Activated CD4-positive, alpha-beta T cell treated with anti-CD3 and anti-CD28 coated beads, Interleukin-2, amount 50 U/mL, for 4 hours (primary cell): ENCODE measurements at places on chromosomes 3 and 15.

DNA sequence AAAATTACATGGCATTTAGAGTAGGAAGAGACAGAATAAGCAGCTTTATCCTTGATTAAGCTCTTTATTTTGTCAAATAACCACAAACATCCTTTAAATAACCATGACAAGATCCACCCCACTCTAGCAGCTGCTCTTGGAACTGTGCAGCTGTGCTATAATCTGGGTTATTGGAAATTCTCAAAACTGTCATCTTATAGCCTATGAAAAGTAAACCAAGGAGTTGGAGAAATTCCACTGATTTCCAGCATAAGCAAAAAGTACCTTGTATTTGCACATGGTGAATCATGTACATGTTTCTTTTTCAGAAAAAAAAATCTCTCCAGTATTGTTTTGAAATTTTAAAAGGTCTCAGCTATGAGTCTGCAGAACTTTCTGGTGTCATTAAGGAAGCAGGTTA, 88.8 kb upstream of the ABI3BP start:
- no peak for DNase-seq

DNA sequence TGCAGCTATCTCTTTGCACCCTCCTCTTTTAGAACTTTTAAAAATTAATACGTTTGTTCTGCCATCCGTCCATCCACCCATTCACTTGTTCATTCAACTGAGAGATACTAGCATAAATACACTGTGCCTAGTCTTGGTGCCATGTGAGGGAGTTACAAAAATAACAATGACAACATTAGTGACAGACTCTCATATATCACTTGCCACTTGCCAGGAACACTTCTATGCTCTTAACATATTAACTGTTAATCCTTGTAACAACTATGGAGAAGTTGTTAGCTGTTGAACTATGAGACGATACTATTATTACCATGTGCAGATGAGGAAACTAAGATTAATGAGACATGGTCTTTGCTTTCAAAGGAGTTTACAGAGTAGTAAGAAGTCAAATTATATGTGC, 33.6 kb downstream of the RPL39L start:
- no peak for DNase-seq

DNA sequence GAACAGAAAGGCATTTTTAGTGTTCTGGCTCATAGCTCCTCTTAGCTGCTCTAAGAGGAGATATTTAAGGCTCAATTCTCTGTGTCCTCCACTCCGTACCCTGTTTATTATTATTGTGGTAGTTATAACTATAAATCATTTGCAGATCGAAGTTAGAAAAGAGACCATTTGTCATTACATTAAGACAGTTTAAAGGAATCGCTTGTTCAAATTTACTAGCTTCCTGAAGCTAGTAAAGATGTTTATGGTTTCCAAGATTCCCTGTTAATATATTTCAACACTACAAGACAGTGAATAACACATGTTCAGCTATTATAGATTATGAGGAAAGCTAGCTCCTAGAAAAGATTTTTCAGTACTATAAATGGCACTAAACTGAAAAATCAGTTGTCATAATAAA, 12.6 kb downstream of the ATXN7 start:
- no peak for DNase-seq

DNA sequence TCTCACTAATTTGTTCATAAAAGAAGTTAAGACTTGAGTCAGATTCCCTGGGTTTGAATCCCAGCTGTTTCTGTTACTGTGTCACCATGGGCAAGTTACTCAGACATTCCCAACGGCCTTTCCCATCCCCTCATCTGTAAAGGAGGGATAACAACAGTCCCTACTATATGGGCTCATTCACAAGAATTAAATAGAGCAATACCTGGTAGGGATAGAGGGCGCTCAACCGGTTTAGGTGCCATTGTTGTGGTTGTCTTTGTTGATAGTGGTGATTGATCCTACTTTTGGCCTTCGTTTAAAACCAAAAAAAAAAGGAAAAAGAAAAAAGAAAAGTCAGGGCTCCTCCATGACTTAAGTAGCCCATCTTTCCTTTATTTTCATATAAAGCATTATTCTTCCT, 563.1 kb downstream of the GRM7 start:
- no peak for DNase-seq

DNA sequence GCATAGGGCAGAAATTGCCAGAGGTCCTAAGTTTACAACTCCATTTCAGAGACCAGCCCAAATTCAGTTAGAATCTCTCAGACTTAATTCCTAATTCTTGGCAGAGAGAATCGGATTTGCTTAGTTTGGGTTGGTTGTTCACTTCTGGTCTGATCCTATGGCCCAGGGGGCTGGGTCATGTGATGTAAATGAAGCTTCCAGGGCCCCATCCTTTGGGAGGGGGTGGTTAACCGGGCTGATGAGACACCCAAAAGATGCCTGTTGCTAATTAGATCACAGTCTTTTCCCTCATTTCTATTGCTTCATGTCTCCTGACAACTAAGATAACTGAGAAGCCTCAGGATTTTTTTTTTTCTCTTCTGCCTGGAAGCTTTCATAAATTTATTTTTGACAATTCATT, 11.1 kb upstream of the ZNF620 start:
- DNase-seq, result no peak

DNA sequence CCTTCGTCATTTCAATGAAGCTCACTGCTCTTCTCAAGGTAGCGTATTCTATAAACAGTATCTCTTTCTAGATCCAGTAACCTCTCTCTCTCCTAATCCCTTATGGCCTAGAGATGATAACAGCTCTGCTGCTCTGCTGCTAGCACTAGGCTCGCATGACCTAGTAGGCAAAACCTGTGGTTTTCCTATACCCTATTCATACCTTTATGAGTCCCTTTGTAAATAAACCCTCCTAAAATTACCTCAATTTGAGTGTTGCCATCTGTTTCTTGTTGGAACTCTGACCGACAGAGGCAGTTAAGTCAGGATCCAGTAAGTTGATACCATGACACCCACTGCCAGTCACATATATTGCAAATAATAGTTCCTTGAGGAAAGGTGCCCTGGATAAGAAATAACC, 7.3 kb downstream of the CCDC14 start:
- DNase-seq, result no peak

DNA sequence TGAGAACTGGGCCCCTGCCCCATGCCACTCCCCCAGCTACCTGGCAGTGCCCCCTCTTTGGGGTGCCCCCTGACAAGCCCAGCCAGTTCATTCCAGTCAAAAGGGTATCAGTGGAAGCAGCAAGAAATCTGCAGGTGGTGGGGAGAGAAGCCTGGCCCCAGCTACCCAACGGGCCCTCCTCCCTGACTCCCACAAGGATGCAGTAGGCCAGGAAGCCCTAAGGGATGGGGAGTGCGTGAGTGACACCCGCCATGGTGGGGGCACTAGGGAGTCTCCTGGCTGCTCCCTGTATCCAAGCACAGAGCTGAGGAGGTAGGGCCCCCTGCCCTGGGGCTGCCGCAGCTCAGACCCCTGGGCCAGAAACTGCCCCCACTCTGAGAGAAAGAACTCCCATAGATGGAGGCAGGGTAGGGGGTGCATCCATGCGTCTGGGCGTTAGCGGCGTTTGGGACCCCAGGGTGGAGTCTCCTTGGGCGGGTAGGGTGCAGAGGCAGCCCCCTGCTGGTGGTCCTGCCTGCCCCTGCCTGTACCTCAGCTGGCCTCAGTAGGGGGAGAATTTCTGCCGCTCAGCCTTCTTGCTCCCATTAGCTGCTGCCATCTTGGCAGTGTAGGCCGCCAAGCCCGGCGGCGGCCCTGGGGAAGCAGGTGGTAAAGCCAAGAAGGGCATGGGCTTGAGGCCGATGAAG, 2.5 kb downstream of the GPR62 start:
- DNase-seq, result no peak

DNA sequence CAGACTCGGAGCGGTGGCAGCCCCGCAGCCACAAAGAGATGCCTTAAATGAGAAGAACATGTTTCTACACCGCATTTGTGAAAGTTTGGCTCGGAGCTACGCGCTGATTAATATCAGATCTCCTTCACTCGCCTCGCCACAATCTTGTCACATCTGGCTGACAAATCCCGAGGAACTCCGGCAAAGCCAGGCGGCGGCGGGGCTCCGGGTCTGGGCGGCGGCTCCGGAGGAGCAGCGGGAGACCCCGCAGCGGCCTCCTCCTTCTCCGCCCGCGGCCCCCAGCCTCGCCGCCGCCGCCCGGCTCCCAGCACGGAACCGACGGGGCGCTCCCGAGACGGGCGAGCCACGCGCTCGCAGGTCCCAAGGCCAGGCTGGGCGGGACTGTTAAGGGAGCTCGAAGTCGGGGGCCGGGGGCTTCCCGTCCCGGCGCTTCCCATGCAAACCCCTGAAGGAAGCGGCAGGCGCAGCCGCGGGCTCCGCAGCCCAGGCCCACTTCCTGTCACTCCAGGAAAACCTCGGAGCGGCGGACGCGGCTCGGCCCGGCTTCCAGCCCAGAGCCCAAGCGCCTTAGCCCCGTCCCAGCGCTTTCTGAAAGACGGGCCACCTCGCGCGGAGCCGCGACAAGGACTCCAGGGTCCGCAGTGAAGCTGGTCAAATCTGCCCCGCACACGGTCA, 1.2 kb downstream of the BNC1 start:
- DNase-seq, result no peak

GRCh38 chr3:100008081-100008698, 106.1 kb downstream of the FILIP1L start:
- no peak for DNase-seq

- DNase-seq, result no peak
Measured at GRCh38 chr3:71593106-71593505, 9.6 kb upstream of the FOXP1 start.

- no peak for DNase-seq
Measured at GRCh38 chr3:102444101-102444500, 9.3 kb downstream of the ZPLD1 start.

DNA sequence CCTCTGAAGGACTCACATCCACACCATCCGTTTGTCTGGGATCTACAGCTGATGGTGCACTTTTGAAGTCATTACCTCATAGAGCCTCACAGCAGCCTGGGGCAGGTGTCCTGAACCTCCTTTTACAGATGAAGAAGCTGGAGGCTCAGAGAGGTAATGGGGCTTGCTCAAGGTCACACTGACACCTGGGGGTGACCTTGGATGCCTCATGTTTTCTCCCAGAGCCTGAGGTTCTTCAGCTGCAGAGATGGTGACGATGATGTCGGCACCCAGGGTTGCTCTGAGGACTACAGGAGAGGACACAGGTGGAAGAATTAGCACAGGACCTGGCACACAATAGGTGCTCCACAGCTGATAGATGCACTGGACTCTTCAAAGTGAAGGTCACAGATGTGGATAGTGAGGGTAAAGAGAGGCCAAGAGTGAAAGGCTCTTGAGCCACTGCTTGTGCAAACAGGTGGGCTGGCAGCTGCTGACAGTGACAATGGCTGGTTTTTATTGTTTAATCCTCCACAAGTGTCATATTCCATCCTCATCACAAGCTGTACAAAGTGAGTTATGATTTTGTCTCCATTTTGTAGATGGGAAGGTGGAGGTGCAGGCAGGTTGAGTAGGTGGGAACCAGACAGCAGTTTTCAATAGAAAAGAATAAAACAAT, 17.4 kb upstream of the ATP2B2 start:
- DNase-seq, result no peak

GRCh38 chr3:79052054-79052681, 715.6 kb downstream of the ROBO1 start:
- DNase-seq, result no peak

- no peak for DNase-seq
Measured at GRCh38 chr3:40079203-40079846, 230.2 kb upstream of the EIF1B start.

GRCh38 chr3:41608347-41608746, 353.6 kb downstream of the ULK4 start:
- no peak for DNase-seq

- no peak for DNase-seq
Measured at GRCh38 chr15:61112231-61112630, 116.9 kb downstream of the RORA start.

GRCh38 chr15:92733934-92734521, 78.5 kb upstream of the FAM174B start:
- no peak for DNase-seq

DNA sequence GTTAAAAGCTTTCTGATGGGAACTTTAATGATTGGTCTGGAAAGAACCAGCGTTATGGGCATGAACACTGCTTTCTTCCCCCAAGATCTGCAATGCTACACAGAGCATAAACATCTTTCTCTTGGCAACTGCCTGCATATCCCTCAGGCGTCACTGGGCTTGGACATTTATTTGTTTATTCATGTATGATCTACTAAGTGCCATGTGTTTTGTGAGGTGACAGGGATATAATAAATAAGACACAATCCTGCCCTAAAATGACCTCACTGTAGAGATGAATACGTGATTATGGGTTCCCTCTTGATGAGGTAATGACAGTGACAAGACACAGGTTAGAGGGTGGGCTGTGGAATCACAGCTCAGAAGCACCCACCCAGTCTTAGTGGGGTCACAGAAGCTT, 485.3 kb downstream of the PDCD6IP start:
- DNase-seq, result no peak

DNA sequence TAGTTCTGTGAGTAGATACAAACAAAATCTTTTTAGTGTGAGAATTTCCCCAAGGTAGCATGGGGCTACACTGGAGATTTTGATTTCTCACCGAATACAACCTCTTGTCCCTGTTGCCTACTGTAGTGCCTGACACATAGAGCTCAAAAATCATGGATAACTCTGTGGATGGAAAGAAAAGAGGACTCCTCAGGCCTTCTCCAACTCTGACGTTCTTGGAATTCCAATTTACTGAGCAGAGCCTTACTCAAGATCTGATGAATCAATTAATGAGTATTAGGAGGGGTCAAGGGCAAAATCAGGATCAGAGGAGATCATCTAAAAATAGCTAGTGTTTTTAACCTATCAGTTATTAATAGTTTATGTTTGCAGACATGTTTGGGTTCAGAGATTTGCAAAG, 46.7 kb upstream of the PYDC2 start:
- DNase-seq, result no peak

- DNase-seq, result no peak
Measured at GRCh38 chr15:93261845-93262244, 172.8 kb upstream of the RGMA start.

DNA sequence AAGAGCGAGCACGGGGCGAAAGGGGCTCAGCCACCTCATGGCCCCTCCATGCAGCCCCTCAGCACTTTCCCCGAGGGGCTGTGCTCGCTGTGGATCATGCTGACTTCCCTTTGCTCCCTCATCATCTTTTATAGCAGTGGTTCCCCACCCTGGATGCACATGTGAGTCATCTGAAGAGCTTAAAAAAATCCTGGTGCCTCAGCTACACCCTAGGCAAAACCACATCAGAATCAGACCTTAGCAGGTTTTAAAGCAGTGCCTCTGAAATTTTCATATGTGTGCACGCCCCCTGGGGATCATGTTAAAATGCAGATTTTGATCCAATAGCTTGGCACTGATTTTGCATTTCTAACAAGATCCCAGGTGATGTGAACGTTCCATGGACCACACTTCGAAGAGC, 50.9 kb downstream of the FEM1B start:
- no peak for DNase-seq

GRCh38 chr3:107414325-107414964, 37.2 kb downstream of the CCDC54 start:
- DNase-seq, result no peak

DNA sequence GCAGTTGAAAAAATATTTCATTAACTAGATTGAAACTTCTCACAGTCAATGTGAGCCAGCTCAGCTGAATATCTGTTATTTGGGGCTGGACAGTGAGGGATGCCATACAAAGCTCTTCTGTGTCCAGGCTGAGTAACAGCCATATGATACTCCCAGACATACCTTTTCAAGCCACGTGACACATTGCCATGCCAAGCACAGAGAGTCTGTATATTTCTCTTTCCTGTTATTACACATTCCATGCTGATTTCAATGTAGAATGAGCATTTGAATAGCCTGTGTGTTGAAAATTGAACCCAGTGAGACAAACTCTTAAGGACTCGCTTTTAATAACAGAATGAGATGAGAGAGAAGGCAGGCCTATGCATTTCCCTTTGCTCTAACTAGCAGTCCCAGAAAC, 334.7 kb upstream of the RASGRP1 start:
- no peak for DNase-seq

GRCh38 chr3:142706321-142707127, 17.3 kb upstream of the TRPC1 start:
- DNase-seq, result no peak
